ENCODE measurements at places on chromosomes 5 and 9.

DNA sequence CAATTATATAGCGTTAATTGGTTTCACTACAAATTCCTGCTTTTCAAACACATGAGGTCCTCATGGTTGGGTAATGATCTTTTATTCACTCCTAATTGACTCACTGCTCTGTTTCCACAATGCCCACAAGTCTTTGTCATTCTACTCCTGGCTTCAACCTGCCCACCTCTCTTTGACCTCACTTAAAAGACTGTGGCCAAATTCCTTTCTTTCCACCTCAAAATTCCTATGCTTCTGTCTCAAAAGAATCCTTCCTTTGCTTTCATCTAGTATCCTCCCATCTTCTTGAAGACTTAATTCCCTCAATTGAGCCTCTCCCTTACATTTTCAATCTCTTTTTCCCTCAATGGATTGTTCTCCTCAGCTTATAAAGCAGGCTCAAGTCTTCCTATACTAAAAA is 4.9 kb downstream of the APBA1 start:
- DNase-seq, result no peak

DNA sequence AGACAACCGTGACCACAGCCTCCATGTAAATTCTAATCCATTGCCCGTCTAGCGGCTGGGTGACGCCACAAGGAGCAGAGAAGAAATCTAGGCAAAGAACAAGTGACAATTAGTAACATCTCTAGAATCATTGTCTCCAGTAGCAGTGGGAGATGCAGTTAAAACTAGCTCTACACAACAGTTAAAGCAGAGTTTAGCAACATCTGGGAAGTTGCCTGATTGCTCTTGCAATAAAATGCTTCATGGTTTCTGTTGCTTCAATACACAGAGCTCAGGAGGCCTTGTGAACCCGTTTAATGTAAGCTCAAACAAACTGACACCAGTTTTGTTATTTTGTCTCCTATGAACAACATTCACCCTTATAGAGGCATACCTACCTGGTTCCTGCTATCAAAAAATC is 369.8 kb upstream of the PDE4D start:
- no peak for DNase-seq

DNA sequence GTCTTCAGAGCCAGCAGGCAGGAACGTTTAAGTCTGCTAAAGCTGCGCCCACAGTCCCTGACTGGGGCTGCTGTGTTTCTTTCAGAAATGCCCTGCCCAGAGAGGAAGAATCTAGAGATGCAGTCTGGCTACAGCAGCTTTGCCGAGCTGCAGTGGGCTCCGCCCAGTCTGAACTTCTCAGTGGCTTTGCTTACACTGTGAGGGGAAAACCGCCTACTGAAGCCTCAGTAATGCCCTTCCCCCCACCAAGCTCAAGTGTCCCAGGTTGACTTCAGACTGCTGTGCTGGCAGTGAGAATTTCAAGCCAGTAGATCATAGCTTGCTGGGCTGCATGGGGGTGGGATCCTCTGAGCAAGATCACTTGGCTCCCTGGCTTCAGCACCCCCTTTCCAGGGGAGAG is 78.4 kb downstream of the SREK1 start:
- DNase-seq, result no peak

DNA sequence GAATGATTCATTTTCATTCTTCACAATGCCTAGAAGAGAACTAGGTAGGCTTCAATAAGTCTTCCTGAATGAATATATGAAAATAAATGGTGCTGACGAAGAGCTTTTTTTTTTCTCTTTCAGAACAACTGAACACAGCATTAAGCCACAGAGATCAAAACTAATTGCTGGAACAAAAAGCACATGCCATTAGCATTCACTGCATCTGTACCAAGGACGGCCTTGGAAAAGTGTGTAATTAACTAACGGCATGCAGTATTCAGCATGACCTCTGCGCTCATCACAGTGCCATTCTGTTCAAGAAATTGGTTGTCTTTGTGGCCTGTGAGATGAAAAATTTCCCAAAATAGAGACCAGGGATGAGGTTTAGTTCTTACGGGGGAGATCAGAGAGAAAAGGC is 99.3 kb downstream of the NUDT12 start:
- DNase-seq, result no peak

GRCh38 chr9:34380034-34380510 is 3.4 kb upstream of the MYORG start:
- no peak for DNase-seq

DNA sequence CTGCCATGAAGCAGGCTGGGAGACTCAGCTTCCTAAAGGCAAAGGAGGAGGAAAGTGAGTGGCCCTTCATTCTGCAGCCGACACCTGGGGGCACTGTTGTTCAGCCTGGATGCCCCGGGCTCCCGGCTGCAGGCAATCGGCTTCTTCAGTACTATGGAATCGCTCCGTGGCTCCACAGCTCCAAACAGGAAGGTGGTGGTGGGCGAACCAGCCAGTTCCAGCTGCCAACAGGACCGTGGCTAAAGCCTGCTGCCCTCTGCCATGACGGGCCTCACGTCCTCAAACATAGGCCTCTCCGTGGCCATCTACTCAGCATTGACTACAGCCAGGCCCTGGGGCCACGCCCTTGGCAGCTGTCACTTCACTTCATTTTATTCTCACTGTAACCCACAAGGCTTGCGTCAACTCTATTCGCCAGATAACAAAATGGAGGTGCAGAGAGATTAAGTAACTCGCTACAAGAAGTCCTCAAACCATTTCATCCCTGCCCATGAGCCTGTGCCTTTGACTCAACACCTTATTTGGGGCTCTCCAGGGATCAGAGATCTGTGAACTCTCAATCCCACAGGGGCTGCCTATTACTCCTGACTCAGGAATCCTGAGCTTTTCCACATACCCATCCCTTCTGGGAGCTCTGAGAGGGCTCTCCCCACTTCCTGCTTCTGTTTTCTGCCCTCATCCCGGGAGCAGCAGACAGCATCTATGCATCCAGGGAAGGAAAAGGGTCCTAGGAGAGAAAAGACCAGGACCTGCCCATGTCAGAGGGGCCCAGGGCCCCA is 38.0 kb downstream of the PAX5 start:
- DNase-seq, result peak; percentile 34

- no peak for DNase-seq
Measured at GRCh38 chr5:6719896-6720560, 6.8 kb downstream of the TENT4A start.

All from NCI-H510A (cell line).